ENCODE measurements at places on chromosomes 2 and 18.

- no peak for DNase-seq
Measured at GRCh38 chr2:39435741-39436591, 1.1 kb downstream of the MAP4K3 start.

DNA sequence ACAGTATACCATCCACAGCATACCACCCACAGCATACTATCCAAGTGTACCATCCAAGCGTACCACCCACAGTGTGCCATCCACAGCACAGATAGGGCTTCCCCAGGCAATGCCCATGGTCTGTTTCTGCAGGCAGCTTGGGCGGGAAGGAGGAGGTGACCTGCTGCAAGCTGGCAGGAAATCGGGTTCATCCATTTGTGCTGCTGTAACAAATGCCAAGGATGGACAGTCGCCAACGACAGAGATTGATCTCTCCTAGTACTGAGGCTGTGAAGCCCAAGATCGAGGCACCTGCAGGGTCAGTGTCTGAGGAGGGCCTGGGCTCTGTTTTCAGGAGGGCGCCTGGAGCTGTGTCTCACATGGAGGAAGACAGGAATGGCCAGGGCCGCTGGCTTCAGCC, 93.6 kb upstream of the SNTG2 start:
- no peak for DNase-seq

- no peak for DNase-seq
Measured at GRCh38 chr2:236472720-236473495, 96.7 kb upstream of the ACKR3 start.

DNA sequence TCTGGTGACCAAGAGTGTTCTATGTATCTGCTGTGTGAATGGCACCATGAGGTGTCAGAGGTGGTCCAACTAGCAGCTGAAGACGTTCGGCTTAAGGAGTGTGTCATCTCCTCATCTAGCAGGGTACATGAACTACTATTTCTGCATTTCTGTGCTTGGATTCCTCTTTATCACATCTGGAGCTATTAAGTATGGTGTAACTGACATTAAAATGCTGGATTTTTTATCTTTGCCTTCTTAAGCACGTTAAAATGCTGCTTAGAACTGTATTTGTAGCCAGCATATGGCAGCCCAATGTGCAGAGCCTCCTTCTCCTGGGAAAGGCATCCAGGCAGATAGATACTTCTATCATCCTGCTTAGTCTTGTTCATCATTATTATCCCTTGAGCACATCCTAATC, 409.3 kb upstream of the MMADHC start:
- no peak for DNase-seq

GRCh38 chr2:183866666-183867065, 731.7 kb upstream of the ZNF804A start:
- no peak for DNase-seq

DNA sequence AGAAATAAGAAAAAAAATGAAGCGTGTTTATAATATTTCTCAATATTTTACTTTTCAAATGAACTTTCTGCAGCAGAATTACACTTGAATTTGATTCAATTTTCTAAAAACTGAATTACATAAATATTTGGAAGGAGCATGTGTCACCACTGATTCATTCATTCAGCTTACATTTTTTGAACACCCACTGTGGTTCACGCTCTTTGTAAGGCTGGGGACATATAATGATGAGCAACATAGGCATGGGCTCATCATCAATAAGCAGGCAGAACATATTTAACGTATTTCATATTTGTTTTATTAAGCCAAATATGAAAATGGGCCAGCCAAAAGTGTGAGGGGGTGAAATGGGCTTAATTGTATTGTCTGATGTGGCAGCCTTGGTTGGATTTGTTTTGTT, 209.1 kb downstream of the CTNNA2 start:
- DNase-seq = no peak

- DNase-seq = no peak
Measured at GRCh38 chr2:50398766-50399056, 633.2 kb downstream of the NRXN1 start.

DNA sequence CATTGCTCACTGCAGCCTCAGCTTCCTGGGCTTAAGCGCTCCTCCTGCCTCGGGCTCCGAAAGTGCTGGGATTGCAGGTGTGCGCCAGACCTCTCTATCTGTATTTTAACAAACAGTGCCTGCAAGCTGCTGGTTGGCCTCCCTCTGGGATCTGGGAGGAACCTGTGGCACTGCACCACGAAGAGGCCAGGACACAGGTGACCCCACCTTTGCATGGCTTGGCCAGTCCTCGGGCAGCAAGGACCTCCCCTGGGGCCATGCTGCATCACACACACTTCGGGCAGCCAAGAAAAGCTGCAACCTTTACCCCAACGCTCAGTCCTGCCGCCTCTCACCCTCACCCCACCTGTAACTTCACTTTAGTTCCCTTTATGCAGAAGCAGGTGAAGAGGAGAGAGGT, 70.0 kb downstream of the PXDN start:
- no peak for DNase-seq

GRCh38 chr2:119004602-119005001, 62.6 kb downstream of the MARCO start:
- no peak for DNase-seq

GRCh38 chr2:99707592-99707991, 217.8 kb upstream of the REV1 start:
- no peak for DNase-seq

DNA sequence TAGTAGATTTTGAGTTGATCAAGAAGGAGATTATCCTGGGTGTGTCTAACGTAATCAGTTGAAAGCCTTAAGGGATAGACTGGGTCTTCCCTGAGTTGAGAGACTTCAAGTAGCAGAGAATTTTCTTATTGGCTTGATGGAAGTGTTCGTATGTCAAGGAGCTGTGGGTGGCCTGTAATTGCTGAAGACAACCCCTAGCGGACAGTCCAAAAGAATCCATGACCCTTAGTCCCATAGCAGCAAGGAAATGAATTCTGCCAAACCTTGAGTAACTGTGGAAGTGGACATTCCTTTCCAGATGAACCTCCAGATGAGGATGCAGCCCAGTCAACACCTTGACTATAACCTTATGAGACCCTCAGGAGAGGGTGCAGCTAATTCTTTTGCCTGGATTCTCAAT, 786.3 kb downstream of the SOCS6 start:
- DNase-seq = no peak

DNA sequence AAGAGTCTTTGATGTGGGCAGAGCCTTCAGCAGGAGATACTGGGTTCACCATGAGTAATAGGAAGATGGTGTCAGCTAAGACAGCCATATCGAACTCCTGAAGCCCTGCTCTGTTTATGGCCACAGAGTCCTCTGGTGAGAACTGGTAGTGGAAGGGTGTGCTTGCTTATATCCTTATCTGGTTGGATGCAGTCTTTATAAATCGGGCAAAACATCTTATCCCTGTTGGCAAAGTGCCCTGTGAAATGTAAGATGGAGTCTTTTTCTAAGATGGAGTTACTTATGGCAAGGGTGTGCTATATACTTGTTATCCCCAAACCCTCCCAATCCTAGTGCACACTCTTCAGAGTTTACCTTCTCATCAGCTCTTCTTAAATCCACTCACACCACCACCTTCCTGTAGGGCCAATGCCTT, 190.8 kb upstream of the PARD3B start:
- DNase-seq = no peak

- DNase-seq = no peak
Measured at GRCh38 chr2:178296394-178297090, 102.2 kb downstream of the OSBPL6 start.

DNA sequence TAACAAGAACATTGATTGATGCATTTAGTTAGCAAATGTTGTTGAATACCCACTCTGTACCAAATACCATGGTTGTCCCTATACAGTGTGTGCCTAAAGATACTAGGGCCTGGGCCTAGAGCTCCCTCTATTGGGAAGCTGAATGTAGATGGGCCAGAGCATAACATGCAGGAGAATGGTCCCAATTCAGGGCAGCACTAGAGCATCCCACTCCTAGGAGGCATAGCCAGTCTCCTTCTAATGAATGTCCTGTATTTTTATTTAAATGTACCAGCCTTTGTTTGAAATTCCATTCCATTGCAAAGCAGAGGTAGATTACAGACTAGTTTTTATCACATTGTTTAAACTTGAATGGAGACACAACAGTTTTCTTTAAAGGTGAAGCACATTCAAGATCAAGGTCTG, 90.6 kb downstream of the FEZ2 start:
- peak; percentile 75 for DNase-seq

- DNase-seq = no peak
Measured at GRCh38 chr2:242051463-242051862, 181.9 kb downstream of the RTP5 start.

GRCh38 chr2:160928854-160929301, 231.3 kb upstream of the TANK start:
- DNase-seq = no peak

DNA sequence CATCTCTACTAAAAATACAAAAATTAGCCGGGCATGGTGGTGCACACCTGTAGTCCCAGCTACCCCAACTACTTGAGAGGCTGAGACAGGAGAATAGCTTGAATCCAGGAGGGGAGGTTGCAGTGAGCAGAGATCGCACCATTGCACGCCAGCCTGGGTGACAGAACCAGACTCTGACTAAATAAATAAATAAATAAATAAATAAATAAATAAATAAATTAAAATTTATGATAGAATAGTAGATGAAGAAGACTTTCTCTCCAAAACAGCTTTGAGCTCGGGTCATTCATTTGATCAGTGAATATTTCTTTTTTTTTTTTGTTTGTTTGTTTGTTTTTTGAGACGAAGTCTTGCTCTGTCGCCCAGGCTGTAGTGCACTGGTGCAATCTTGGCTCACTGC, 17.6 kb upstream of the MTA3 start:
- DNase-seq = no peak

- DNase-seq = peak; percentile 37
Measured at GRCh38 chr2:165952741-165953211, 800 bp downstream of the TTC21B start.

DNA sequence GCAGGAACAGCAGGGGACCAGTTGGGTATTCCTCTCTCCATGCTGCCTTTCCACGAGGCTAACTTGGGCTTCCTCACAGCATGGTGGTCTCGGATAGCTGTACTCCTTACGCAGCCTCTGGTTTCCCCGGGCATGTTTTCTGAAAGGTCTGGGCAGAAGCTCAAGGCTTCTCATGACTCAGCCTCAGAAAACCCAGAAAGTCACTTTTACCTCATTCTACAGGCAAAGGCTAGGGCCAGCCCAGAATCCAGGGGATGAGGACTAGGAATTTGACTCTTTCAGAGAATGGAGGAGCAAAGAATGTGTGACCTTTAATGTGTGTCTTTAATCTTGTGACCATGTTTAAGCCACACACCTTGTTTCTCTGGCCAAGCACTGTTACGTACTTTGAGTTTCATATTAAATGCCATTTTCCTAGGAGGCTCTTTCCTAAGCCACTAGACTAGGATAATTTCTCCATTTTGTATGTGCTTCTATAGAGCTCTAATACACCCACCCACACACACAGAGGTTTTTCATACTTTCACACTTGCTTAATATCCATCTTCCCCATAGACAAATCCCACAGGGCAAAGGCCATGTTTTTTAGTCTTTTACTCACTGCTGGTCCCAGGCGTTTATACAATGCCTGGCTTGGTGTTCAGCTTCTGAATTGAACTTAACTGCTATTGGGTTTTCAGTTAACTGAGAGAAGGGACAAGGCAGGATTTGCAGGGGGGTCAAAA, 77.3 kb downstream of the LONRF2 start:
- DNase-seq = no peak

- no peak for DNase-seq
Measured at GRCh38 chr2:231573698-231574421, 18.8 kb upstream of the TEX44 start.

DNA sequence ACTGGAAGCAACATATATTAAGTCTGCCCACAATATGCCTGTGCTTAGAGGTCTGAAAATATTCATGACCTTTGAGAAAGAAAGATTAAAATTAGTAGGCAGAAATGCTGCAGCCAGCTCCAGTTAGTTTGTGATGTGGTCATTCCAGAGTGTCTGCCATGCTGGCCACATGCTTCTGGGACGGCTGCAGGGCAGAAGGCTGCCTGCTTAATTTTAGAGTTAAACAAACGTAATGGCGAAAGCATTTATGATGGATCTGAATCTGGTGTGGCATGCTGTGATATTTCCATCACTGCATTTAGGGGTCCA, 95.4 kb downstream of the FHOD3 start:
- no peak for DNase-seq

- no peak for DNase-seq
Measured at GRCh38 chr2:202771741-202772460, 99.7 kb downstream of the ICA1L start.

GRCh38 chr2:98528349-98528748, 80.0 kb downstream of the COA5 start:
- DNase-seq = no peak

- DNase-seq = no peak
Measured at GRCh38 chr2:31253356-31254131, 19.6 kb downstream of the EHD3 start.

- DNase-seq = no peak
Measured at GRCh38 chr2:216392018-216392562, 19.8 kb upstream of the MARCHF4 start.

GRCh38 chr2:217477583-217477982, 525.2 kb downstream of the TNS1 start:
- DNase-seq = no peak

DNA sequence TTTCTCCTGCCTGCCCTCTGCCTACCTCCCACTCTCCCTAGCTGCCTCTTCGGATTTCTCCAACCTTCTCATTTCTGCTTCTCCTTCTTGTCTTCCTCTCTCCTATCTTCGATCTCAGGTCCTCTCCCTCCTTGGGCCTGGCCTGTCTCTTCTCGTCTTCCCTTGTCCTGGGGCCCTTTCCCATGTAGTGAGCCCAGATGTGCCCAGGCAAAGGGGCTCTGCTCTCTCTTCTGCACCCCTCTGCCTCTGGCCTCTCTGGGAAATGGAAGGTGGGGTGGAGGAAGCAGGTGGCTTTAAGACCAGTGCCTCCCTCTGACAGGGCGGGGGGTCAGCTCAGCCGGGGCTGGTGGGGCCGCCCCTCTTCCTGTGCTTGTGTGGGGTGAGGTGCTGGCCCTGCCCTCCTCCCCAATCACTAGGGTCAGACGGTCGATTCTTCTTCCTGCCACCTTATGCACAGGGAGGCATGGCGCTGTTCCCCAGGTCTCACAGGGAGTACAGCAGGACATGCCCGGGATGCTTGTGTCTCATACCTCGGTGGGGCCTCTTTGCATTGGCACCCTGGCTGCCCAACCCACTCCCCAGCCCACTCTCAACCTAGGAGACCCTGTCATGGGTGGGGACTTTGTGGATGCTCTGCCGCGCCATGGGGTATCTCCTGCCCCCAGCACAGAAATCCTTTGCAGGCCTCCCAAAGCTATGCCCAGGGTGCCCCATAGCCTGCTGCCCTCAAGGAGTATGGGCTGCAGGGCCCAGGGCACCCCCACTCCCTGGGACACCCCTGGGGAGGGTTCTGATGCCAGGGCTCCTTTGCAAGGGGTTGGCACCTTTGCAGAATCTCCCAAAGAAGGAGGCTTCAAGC, 213.8 kb upstream of the HAAO start:
- DNase-seq = no peak

DNA sequence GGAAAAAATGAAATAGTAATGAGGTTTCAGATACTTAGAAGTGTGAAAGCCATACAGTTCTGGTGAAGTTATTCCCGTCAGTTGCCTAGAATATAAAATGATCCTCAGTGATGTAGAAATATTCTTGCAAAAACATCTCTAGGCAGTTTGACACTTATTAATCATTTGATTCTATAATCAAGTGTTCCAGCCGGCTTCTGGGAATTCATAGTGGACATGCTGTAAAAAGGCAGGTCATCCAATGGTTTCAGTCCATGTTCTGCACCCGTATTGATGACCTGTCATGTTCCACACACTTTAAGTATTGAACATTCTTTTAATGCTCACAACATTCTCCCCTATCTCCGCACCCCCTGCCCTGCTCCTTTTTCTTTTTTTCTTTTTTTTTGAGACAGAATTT, 19.8 kb downstream of the ARPC2 start:
- DNase-seq = no peak

All from NCI-H1417 (cell line).